ENCODE measurements at places on chromosomes 1 and 21. TPM values are rescaled to one million over a fixed set of nuclear protein-coding genes. Genes with fewer than 3 reads are reported as not detected.

DNA sequence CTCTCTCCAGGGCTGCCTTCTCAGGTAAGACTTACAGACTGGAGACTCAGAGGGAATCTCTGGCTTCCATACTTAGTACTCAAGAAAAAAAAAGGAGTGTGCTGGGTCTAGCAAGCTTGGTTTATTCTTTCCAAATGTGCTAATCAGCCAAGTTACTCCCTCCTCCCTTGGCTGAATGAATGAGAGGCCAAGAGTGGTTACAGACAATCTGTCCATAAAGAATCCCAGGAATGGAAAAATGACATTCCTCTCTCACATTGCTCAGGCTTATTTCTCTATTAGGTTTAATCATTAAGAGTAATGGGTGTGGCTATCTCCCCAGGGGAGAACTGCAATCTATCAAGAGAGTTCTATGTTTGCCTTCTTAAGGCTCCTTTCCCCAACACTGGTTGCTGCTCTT, 547.3 kb upstream of the PLXNA2 start:
- no peak overlapping the region for H3K4me3 ChIP-seq

DNA sequence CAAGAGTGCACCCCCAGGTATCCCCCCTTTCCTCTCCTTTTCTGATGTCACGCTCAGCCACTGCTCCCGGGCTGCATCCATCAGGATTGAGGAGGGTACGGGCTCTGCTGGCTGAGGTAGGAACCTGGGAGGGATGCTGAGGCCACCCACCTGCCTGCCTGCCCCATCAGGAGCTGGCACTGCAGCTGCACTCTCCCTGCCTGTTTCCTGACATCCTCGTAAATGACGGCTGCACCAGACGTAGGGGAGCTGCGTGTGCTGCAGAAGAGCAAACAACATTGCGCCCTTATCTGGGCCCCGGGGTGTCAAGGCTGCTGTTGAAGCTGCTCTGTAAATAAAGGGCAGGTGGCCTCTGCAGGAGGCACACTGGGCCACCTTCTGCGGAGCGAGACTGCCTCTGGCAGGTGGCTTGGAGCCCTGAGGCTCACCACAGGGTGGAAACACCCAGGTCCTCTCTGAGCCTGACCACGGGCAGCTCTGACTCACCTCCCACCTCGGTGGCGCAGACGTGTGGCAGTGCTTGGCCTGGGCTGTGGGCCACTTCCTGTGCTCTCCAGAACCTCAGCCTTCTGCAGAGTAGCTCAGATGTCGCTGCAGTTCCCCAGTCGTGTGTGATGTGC, 30.9 kb downstream of the SNAP47 start:
- peak overlapping the region; percentile 30 for H3K27ac ChIP-seq
- H3K27me3 ChIP-seq: no peaks in the 10 kb centered on the region
- peak overlapping the region; percentile 68 for H3K4me3 ChIP-seq
- DNase-seq: peak; percentile 90
- peaks cover 64% of the 10 kb centered on the region for H3K4me1 ChIP-seq

- H3K4me1 ChIP-seq: peaks cover 33% of the 10 kb centered on the region
- H3K36me3 ChIP-seq: no peaks in the 10 kb centered on the region
- peak; percentile 8 for DNase-seq
- H3K27ac ChIP-seq: peak overlapping the region; percentile 83
These were observed 75.2 kb downstream of the GFI1 start for GRCh38 chr1:92411511-92411910.

- H3K4me3 ChIP-seq: no peak overlapping the region
- no peak for DNase-seq
- H3K4me1 ChIP-seq: no peaks in the 10 kb centered on the region
These were observed 144.7 kb upstream of the TMPRSS15 start for GRCh38 chr21:18548249-18548648.

- no peak for DNase-seq
- H3K27ac ChIP-seq: peak overlapping the region; percentile 48
- peaks cover 15% of the 10 kb centered on the region for H3K36me3 ChIP-seq
- H3K27me3 ChIP-seq: no peaks in the 10 kb centered on the region
These were observed 24.6 kb downstream of the RPS6KA1 start for GRCh38 chr1:26553942-26554682.

GRCh38 chr21:16004086-16004485, 274.3 kb downstream of the USP25 start:
- no peaks in the 10 kb centered on the region for H3K27me3 ChIP-seq
- H3K36me3 ChIP-seq: no peaks in the 10 kb centered on the region
- DNase-seq: no peak
- H3K4me3 ChIP-seq: no peak overlapping the region
- no peak overlapping the region for H3K27ac ChIP-seq

DNA sequence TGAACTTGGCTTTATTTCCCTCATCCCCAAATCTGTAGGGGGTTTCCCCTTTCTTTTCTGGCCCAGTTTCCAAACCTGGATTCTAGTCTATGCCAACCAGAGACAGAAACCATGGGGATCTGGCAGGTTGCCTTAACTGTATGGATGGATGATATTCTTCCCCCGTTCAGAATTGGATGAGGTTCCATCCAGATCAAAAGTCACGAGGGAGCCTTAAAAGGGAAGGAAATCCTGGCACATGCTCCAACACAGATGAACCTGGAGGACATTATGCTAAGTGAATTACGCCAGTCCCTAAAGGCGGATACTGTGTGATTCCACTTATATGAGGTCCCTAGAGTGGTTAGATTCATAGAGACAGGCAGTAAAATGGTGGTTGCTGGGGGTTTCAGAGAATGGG, 124.4 kb downstream of the HUNK start:
- H3K36me3 ChIP-seq: no peaks in the 10 kb centered on the region
- no peaks in the 10 kb centered on the region for H3K27me3 ChIP-seq
- no peaks in the 10 kb centered on the region for H3K4me1 ChIP-seq
- H3K4me3 ChIP-seq: no peak overlapping the region

DNA sequence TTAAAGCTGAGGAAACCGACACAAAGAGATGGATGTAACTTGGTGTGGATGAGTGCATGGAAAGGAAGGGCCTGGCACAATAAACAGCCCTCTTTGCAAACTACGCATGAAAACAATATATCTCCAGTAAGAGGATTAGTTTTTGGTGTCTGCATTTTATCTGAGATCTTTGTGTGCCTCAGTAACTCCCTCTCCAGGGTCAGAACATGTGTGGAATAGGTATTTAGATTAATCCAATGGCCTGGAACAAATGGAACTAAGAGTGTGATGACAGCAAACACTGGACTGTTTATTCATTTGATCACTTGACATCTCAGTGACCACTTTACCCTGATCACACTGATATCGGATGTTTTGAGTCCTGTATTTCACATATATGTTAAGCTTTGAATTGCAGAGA, 45.3 kb downstream of the AKNAD1 start:
- no peak for DNase-seq
- H3K4me1 ChIP-seq: no peaks in the 10 kb centered on the region
- no peak overlapping the region for H3K4me3 ChIP-seq
- H3K27ac ChIP-seq: no peak overlapping the region
- H3K36me3 ChIP-seq: no peaks in the 10 kb centered on the region

GRCh38 chr1:242132121-242132817, 133.4 kb upstream of the MAP1LC3C start:
- no peak overlapping the region for H3K27ac ChIP-seq
- no peaks in the 10 kb centered on the region for H3K36me3 ChIP-seq
- no peaks in the 10 kb centered on the region for H3K27me3 ChIP-seq
- H3K4me1 ChIP-seq: no peaks in the 10 kb centered on the region

DNA sequence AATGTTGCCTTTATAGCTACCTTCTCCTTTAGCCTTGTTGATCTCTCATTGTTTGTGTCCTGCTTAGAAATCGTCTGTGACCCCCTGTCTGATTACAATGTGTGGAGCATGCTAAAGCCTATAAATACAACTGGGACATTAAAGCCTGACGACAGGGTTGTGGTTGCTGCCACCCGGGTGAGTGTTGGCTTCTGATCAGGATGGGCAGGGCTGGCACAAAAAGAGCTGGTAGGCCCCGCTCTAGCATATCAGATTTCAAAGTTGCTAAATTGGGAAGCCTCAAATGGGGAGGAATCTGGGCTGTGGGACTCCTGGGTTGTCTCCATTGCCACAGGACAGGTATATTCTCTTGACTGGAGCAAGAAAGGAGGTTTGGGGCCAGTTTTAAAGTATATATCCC, 8.4 kb downstream of the NCSTN start:
- H3K36me3 ChIP-seq: peaks cover 17% of the 10 kb centered on the region
- no peaks in the 10 kb centered on the region for H3K27me3 ChIP-seq
- no peak overlapping the region for H3K27ac ChIP-seq

GRCh38 chr1:167128261-167129227, 34.7 kb downstream of the STYXL2 start:
- no peaks in the 10 kb centered on the region for H3K4me1 ChIP-seq
- no peaks in the 10 kb centered on the region for H3K36me3 ChIP-seq
- H3K27ac ChIP-seq: no peak overlapping the region
- DNase-seq: no peak
- peaks cover 29% of the 10 kb centered on the region for H3K27me3 ChIP-seq
- H3K4me3 ChIP-seq: no peak overlapping the region

DNA sequence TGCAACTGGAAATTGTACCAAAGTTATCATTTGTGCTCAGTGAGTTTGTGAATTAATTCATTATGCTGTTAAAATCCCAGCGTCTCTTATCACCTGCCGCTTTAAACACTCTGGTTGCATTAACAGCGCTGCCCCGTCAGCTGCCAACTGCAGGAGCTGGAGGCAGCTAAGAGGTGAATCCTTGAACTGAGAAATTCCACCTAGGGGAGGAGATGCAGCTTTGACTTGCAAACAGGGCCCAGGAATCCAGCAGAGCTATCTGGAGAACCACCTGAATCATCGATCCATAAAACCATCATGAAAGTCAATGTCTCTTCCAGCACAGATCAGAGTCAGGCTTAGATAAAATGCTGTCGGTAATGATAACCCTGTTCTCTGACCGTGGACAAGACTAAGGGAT, 140.7 kb upstream of the PTBP2 start:
- no peaks in the 10 kb centered on the region for H3K4me1 ChIP-seq
- no peaks in the 10 kb centered on the region for H3K36me3 ChIP-seq
- peaks cover under 1% of the 10 kb centered on the region for H3K27me3 ChIP-seq
- no peak overlapping the region for H3K4me3 ChIP-seq
- DNase-seq: no peak
- H3K27ac ChIP-seq: no peak overlapping the region

NUAK2 gene
- 5.7 TPM for total RNA-seq

HSPB7 gene
- not detected for total RNA-seq

LCE1B gene
- not detected for total RNA-seq

S100A8 gene
- not detected for total RNA-seq

TMPRSS15 gene
- not detected for total RNA-seq

CNIH3 gene
- total RNA-seq: 0.62 TPM

NHLH1 gene
- 0.60 TPM for total RNA-seq

TRIM17 gene
- total RNA-seq: 1.6 TPM

Data from activated T-cell treated with anti-CD3 and anti-CD28 coated beads, Interleukin-2, amount 50 U/mL, for 72 hours (primary cell).